GM12891 (cell line): ENCODE measurements at places on chromosomes 4 and X.

GRCh38 chr4:90293320-90293719 lies 166.1 kb downstream of the CCSER1 start:
- no peak for DNase-seq

DNA sequence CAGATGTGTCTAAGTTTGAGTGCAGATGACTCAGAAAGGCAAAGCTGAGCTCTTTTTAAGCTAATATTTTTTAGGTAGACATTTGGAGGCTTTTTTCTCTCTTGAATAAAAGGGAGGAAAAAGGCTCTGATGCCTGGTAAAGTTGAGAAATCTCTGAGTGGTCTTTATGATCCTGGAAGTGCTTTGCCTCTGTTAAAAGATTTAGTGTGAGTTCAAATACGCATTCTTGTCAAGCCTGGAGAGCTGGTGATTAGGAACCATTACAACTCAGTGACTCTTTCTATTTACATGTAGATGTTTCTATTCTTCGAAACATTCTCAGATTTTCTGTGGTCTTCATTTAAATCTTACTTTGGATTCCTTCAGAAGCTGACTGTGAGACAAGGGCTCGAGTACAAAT lies 143.4 kb upstream of the MED14 start:
- DNase-seq, result no peak

- DNase-seq, result no peak
Observed at GRCh38 chr4:80447493-80447892, 112.0 kb downstream of the CFAP299 start.

- no peak for DNase-seq
Observed at GRCh38 chr4:82989575-82990429, 20.8 kb downstream of the LIN54 start.

DNA sequence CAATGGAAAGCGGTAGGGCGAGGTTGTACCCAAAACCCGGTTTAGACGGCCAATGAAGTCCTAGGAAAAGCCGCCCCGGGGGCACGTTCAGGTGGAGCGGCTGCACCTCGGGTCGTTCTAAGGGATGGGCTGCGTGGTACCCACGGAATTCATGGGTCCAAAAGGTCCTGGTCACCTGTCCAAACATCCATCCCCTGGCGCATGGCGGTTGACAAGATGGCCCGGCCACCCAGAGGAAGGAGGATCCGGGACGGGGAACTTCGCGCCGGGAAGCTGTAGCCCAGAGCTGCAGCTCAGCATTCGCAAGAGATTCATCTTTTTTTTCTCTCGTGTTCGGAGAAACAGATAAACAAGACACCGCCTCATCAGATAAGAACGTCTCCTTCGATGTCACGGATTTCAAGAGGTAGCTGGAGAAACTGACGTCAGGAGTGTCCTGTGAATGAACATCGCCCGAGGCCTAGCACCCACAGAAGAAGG lies 10.9 kb downstream of the PITX2 start:
- DNase-seq, result no peak

DNA sequence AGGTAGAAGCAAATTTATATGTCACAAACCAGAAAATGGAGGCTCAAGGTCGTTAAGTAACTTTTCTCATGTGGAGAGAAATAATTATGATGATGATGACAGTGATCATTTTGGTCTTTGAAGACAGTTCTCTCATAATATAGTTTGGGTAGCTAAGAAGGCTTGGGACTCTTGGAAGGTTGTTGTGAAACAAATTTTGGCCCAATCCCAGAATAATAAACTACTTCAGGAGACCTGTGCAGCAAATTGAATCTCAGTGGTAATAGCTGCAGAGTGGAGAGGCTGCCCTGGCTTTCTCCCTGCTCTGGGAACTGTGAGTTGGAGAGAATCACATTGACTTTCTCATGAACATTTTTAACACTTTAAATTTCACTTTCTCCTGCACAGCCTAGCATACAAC lies 217.2 kb upstream of the BOD1L1 start:
- DNase-seq, result no peak

DNA sequence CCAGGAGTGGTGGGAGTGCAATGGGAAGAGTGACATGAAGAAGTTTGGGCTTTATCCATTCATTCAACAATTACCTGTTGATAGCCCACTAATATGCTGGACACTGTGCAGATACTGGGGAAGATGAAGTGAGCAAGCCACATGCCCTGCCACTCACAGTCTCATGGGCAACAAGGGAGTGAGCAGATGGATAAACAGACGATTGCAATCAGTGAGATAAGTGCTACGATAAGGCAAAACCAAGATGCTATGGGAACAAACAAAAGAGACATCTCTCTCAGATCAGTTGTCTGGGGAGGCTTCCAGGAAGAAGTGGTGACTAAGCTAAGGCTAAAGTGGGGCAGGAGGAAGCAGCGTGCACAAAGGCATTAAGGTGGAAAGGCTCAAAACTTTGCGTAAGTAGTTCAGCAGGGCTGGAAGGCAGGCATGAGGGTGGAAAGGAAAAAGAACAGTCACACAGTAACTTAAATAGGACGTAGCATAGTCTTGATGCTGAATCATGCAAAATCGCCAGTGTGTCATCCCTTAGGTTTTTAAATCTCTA lies 31.7 kb downstream of the GAB3 start:
- no peak for DNase-seq

DNA sequence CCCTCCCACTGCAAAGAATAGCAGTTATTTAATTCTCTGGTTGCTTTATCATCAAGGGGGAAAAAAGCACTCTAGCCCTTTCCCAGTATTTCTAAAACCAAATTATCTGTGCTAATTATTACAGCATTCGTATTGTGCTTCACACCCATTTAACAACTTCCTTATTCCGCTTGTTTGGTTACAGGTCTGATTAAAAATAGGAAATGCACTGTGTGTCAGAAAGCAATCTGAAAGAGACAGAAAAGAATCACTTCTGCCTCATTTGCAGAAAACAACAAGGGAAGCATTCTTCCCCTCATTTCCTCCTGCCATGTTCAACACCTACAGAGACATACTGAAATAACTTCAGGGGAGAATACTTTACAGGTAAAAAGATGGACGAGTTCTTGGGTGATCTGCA lies 114.9 kb upstream of the MAP3K15 start:
- no peak for DNase-seq

DNA sequence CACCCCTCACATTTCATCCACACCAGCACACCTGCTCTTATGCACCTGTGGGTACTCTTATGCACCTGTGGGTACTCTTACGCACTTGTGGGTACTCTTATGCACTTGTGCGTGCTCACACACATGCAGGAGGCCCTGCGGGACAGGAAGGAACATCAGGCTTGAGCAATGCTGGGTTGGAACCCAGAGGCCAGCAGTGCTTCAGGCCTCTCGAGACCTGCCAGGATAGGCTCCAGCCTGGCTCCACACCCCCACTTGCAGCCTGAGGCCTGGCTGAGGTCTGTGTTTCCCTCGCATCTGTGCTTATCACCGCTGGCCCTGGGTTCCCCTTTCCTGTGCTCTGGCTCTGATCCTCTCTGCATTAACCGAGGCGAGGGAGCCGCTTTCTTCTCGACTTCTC lies 34.7 kb downstream of the SORCS2 start:
- no peak for DNase-seq

- DNase-seq, result no peak
Observed at GRCh38 chr4:171239196-171239595, 574.0 kb upstream of the GALNTL6 start.

GRCh38 chrX:67723580-67724351 lies 179.9 kb downstream of the AR start:
- DNase-seq, result no peak

DNA sequence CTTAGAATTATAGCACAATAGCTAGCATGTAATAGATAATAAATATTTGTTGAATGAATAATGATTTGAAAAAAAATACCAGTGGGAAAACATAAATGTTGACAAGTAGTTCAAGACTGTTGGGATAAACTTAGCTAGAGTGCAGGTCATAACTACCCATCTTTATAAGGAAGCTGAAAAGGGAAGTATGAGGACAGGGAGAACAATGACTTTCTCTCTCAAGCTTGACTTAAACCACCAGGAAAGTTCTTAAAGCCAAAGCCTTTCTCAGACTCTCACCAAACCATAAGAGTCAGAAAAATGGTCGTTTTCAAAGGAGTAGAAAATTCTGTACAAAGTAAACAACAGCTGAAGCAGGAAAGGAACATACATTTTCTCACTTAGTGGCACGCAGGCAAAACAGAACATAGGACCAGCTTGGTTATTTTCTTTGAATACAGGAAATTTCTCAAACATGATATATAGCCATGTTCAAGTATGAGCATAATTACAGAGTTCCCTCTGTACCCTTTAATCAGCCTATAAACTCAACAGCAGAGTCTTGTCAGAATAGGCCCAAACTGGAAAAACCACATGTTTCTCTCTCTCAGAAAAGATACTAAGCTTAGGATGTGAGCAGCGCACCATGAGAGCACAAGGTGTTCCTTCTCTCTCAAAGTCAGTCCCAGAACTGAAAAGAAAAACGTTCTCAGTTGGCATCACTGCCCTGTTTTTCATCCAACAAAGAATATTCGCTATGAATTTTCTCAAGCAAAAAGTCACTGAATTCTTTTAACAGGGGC lies 28.7 kb downstream of the MAPK10 start:
- DNase-seq, result no peak

GRCh38 chr4:127856813-127857447 lies 23.8 kb upstream of the PLK4 start:
- DNase-seq, result no peak

DNA sequence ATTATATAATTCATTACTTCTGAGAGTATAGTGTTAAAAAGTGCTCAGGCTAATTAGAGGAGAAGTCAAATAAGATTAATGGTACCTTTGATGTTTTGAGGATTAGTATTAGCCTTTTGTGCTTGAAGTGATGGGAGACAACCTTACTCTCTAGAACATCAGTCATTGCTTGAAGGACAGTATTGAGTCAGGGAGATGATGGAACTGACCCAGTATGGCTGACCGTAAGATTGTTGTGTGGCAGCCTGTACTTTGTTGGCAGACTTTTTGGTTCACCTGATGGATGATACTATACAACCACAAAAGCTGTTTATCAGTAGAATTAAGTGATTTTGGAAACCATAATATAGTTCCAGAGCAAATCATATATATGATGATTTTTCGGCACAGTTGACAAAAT lies 9.9 kb downstream of the OGT start:
- DNase-seq, result no peak

DNA sequence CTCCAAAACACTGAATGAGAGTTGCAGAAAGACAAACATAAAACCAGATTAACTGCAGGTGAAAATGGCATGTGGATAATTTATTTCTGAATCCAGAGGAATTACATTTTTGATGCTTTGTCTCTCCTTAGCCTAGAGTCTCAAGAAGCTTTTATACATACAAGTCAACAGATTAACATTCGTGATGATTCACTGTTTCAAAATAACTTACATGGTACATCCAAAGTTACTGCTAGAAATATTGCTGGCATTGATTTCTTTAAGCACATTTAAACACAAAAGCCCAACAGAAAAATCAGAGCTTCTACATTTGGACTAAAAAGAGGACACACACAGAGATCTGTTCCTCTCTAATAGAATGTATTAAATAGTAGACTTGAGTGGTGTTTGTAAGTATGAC lies 105.6 kb downstream of the AMELX start:
- DNase-seq, result no peak

DNA sequence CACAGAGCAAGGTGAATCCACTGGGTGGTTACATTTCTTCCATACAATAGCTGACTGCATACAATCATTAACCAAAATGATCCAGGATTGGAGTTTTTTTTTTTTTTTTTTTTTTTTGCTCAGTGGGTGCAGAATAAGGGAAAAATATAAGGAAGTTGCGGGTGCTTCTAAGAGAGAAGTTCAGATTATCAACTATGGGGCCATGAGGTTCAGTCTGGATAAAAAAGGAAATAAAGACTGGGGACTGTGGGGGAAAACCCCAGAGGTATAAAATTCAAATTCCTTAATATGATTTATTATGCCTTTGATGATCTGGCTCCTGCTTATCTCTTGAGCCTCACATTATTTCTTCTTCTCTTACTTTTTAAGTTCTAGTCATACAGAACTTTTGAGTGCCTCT lies 5.9 kb upstream of the EIF1AX start:
- DNase-seq, result no peak

- DNase-seq, result no peak
Observed at GRCh38 chr4:76740866-76741662, 156.9 kb downstream of the SOWAHB start.

DNA sequence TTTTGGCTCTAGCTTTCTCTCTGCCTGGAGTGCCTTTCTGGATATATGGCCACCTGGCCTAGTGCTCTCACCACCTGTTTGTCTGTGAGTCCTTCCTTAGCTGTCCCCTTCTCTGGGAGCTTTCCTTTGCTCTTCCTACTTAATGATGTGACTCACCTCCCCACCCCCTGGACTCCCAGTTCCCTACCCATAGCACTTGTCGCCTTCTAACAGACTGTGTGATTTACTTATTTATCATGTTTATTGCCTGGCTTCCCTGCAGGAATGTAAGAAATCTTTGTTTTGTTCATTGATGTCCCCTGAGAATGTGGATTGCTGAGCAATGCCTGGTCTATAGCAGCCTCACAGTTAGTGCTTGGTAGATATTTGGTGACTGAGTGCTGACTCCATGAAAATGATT lies 18.9 kb downstream of the ADD1 start:
- no peak for DNase-seq

- no peak for DNase-seq
Observed at GRCh38 chr4:186780291-186781031, 56.8 kb upstream of the FAT1 start.

- DNase-seq, result no peak
Observed at GRCh38 chr4:53646795-53647194, 55.5 kb upstream of the LNX1 start.

- no peak for DNase-seq
Observed at GRCh38 chr4:119833611-119834010, 205.0 kb upstream of the PDE5A start.

DNA sequence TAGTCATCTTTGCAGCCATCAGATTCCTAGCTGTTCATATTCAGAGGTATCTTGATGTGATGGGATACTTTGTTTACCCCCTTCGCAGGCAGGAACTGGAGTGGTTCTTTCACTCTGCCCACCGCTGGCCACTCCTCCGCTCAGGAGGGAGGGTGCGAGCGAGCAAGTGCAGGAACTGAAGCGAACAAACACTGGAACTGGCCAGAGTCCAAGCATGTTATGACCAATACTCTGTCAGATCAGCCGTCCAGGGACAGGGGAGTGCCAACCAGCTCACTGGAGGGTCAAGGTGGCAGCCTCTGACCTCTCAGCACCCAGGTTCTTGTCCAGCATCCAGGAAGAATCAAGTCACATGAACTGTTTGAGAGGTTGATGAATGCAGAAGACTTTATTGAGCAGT lies 18.0 kb upstream of the MANBA start:
- no peak for DNase-seq

- DNase-seq, result no peak
Observed at GRCh38 chr4:98540803-98541202, 117.6 kb downstream of the TSPAN5 start.
